ENCODE measurements at places on chromosomes 7 and 10. TPM values are rescaled to one million over a fixed set of nuclear protein-coding genes. Genes with fewer than 3 reads are reported as not detected.

The PNLIP gene
- polyA plus RNA-seq: not detected

The GPR26 gene
- not detected for polyA plus RNA-seq

The ZPBP gene
- 0.29 TPM for polyA plus RNA-seq

The PNLIPRP1 gene
- polyA plus RNA-seq: not detected

The C10orf53 gene
- 0.08 TPM for polyA plus RNA-seq

- no peak for DNase-seq
Observed at GRCh38 chr10:116990276-116990800, 14.6 kb downstream of the SHTN1 start.

GRCh38 chr10:23643111-23643780 is 204.4 kb downstream of the OTUD1 start:
- DNase-seq: no peak

DNA sequence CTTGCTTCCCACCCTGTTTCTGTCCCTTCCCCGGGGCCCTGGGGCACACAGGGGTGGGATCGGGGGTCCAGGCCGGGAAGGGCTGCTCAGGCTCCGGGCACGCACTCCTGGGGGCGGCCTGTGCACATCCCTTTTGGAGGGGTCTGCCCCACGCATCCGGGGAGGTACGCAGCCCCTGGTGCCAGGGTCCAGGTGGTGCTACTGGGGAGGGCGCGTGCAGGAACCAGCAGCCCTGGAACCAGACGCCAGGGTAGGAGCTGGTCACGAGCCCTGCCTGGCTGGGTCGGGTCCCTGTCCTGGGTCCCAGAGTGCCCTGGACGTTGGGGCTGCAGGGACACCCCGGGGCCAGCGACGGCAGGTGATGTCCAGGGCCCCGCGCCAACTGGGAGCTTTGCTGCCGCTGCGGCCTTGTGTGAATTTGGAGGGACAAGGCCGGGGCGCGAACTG is 53.4 kb downstream of the GLRX3 start:
- DNase-seq: no peak

DNA sequence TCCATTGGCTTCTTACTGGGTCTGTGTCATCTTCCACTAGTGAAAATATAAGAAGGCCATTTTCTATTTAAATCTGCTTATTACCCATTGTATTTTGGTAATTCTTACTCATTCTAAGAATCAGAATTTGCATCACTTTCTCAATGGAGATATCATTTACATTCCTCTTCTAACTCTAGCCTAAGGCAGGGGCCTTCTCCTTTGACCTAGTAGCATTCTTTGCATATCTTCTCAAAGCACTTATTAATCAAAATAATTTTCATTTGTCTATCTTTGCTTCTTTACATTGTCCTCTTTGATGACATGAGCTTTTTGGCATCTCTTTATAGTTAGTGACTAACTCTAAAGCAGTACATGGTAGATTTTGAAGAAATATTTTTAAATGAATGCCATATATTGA is 400.9 kb upstream of the SEMA3D start:
- DNase-seq: no peak

GRCh38 chr7:18096087-18096486 is 68.4 kb upstream of the PRPS1L1 start:
- DNase-seq: no peak

The VTI1A gene
- polyA plus RNA-seq: 24.5 TPM

GRCh38 chr10:121812031-121812430 is 115.8 kb downstream of the ATE1 start:
- no peak for DNase-seq
